ENCODE measurements at places on chromosomes 4 and X.

DNA sequence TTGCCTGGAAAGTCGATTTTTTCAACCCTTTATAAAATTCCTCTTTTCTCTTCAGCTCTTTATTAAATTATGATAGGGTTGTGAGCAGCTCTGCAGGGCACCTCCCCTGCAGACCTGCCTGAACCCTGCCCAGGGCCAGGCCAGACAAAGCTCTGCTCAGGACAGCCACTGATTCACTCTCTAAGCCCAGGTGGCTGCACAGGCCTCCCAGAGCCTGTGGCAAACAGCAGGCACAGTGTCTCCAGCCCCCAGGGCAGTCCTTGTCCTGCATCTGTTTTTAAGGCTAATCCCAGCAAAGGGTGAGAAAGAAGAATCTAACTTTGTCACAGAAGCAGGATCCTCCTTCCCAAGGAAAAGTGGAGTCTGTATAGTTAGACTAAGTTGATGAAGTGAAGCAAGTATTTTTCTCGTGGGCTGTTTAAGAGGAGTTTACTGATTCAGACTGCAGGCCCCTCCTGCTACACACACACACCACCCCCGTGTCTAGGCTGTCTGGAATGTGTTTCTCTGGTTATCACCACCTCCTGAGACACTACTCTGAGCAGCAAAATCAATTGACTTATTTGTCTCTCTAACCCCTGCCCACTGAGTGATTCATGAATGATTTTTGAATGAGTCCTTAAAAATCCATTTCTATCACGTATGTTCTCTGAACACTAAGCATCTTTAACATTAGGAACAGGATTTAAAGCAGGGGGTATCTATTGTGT, 101.7 kb downstream of the CHIC2 start:
- DNase-seq: no peak

DNA sequence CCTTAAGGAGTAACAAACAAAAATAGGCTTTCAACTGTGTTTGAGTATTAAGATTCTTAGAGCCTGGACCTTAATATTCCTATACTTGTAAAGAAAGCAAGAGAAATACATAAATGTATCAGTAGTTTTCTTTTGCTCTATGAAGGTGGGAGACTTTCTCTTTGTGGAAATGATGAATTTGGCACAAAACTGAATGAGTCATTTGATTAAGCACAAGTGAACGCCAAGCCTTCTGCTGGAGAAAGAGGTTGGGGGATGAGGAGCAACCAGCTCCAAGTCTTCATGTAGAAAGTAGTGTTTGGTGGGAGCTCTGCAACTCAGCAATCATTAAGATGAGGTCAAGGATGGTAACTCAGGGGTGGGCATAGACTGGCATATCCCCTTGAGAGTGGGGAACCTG, 49.6 kb downstream of the MEPE start:
- no peak for DNase-seq

- no peak for DNase-seq
These were observed 310.3 kb upstream of the SLIT2 start for GRCh38 chr4:19941434-19941833.

DNA sequence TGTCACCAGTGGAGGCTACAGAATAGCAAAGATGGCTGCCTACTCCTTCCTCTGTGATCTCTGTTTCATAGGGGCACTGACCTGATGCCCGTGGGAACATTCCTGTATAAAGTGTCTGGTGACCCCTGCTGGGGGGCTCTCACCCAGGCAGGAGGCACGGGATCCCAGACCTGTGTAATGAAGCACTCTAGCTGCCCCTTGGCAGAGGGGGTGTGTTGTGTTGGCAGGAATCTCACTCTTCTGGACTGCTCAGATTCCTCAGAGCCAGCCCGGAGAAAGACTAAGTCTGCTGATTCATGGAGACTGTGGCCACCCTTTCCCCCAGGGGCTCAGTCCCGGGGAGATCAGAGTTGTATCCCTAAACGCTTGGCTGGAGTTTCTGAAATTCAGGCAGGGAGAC, 648.3 kb downstream of the SPRY1 start:
- no peak for DNase-seq

DNA sequence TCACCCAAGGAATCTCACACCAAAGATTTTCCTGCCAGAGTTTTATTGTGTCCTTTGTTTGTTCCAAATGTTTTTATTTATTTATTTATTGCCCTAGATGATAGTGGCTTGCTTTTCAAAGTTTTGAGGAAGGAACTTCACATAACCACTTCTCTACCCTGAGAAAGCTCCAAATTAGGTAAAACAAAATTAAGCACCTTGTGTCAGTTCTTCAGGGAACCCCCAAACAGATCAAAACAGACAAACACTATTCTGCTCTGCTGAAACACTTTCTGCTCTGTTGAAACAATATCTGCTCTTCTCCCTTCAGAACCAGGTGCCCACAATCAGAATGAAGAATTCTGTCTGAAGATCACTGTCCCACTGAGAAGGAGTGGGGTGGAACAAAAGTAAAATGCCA, 16.5 kb upstream of the CYBB start:
- DNase-seq: no peak

GRCh38 chr4:14952352-14952751, 49.9 kb upstream of the CPEB2 start:
- no peak for DNase-seq

DNA sequence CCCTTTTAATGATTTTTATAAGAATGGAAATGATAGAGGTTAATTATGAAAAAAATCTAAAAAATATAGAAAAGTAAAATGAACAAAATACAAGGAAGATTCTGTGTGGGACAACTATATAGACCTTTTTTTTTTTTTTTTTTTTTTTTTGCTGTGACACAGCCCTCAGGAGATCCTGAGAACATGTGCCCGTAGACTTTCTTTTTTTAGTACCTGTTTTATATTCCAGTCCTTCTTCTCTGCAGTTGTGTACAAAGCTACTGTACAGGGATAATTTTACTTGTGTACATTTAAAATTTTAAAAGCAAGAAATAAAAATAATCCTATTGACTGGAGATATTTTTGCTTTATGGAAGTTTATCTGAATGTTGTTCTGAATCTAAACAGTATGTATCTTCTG, 85.5 kb downstream of the KDM6A start:
- no peak for DNase-seq

DNA sequence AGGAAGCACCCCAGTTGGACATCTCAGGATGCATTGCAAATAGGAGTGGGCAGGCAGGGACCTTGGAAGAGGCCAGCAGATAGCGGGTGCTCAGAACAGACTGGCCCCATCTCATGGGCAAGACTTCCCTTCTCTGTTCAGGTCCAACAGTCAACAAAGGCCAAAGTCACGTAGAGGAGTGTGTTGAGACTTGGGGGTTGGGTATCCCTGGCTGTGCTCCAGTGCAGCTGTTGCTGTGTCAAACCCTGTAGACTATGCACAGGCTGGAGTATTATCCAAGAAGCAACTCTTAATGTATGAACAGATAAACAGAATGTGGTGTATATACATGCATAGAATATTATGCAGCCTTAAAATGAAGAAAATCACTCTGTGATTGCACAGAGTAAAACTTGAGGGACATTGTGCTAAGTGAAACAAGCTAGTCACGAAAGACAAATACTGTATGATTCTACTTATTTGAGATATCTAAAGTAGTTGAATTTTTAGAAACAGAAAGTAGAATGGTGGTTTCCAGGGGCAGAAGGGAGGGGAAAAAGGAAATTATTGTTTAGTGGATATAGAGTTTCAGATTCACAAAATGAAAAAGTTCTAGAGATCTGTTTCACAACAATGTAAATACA, 192.1 kb upstream of the LCORL start:
- no peak for DNase-seq

DNA sequence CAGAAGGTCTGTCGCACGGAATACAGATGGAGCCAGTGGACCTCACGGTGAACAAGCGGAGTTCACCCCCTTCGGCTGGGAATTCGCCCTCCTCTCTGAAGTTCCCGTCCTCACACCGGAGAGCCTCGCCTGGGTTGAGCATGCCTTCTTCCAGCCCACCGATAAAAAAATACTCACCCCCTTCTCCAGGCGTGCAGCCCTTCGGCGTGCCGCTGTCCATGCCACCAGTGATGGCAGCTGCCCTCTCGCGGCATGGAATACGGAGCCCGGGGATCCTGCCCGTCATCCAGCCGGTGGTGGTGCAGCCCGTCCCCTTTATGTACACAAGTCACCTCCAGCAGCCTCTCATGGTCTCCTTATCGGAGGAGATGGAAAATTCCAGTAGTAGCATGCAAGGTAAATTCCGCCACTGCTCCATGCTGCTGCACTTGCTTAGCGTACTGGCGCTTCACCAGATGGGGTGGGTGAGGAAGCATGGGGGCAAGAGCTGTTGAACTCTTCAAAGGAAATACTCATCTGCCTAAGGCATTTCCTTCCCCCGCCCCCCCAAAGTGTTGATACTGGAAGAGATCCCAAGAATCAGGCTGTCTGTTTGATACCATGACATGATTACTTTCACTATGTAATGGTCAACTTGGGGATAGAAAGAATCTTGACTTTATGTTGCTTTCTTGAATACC, 24.8 kb downstream of the KLF3 start:
- DNase-seq: no peak

DNA sequence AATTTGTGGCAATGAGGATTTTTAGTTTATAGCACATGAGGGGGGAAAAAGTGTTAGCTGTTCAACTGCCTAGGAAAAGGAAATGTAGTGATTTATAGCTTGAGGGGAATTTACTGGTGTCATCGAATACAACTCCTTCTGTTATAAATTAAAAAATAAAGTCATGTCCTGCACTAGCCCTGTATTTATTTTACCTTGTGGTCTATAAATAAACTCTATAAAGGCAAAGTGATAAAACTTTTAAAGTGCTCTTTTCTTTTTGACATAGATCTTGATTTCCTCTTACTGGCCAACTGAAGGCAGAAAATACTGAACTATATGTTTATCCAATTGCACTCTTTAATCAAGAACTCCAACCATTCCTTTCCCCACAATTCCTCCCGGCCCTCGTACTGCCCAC, 672.1 kb upstream of the SLIT2 start:
- no peak for DNase-seq

DNA sequence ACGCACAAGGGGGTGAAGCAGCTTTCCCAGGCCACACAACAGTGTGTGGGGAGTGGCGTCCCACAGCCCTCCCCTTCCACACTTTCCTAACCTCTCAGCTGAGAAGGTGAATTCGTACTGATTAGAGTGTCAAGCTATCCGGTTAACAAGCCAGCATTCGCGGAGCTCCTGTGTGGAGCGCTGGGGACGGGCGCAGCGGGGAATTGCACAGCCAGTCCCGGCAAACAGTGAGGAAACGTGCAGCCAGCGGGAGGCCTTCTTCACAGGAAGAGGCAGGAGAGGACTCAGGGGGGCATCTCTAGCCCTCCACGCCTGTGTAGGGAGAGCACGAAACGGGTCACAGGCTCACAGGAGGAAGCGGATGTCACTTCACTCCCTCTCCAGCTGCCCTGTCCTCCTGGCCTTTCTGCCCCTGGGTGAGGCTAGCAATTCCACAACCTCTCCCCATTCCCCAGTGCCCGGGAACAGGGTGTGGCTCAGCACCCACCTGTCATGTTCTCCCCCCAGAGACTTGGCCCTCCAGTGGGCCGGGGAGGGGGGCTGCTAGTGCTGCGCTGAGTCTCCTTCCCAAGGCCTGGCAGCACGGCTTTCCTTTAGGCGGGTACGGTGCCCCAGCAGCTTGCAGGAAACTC, 117.3 kb downstream of the CPZ start:
- DNase-seq: no peak

DNA sequence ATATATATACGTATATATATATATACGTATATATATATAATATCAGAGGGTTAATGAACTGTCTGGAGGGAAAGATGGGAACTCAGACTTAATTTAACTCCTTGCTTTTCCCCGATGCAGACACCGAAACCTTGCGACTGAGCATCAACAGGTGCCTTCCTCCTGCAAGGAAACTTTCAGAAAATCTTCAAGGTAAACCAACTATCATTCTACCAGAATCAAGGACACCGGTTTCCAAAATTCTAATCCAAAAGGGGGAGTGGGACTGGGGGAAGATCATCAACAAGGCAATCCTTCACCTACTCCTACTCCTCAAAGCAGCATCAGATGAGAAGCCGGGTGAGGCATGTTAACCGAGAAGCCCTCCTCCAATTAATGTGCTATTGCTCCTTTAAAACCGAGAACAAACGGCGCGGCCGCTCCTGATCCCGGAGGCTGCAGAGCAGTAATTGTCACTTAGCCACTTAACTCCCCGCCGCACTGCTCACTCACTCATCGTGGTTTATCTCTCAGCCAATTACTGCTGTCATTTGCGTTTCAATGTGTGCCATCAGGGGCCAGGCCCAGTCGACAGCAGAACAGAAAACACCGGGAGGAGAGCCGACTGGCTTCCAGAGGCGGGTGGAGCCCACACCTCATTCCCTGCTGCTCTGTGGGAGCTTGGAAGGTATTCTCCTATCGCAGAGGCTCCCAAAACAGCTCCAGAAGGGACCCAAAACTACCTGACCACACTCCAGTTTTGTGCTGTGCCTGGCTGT, 61.7 kb downstream of the MAML3 start:
- peak; percentile 48 for DNase-seq

- DNase-seq: no peak
These were observed 775.6 kb downstream of the STIM2 start for GRCh38 chr4:27635936-27636913.

GRCh38 chr4:117691572-117692351, 342.5 kb upstream of the NDST3 start:
- no peak for DNase-seq

DNA sequence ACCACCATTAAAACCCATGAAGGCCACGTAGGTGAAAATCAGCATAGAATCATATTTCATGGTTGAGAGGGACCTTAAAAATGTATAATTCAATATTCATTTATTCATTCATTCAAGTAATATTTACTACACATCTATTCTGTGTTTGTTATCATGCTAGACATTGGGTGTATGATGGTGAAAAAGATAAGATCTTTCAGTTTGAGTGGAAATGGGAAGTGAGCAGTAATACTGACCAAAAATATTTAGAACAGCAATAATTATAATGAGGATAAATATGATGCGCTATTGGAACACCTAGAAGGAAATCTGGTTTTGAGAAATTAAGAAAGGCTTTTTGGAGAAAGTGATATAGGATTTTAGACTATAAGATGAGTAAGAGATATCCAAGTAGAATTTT, 28.0 kb downstream of the DKK2 start:
- DNase-seq: no peak

- no peak for DNase-seq
These were observed 132.2 kb upstream of the FAM47B start for GRCh38 chrX:34810364-34810763.

- DNase-seq: peak; percentile 36
These were observed 527 bp downstream of the NOA1 start for GRCh38 chr4:56976837-56977320.

DNA sequence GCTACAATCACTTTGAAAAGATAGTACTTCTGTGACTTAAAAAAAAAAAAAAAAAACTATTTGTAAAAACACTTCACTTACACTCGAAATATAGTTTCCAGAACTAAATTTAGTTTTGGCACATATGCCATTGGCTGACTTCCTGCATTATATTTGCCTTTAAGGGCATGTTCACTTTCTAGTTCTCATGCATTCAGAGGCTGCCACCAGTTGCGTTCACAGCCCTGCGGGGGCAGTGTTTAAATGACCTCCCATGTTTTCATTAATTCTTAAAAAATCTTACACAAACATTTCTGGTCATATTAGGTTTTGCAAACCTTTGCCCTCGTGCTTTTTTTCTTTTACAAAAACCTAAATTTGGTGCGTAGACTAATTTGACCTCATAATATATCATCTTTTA, 12.4 kb upstream of the ARHGAP6 start:
- no peak for DNase-seq

- no peak for DNase-seq
These were observed 10.8 kb upstream of the KLKB1 start for GRCh38 chr4:186216465-186217024.
